Ascending aorta (tissue), 2 donors: ENCODE measurements at places on chromosomes 1 and 21.

GRCh38 chr1:171212607-171213351 is 27.7 kb downstream of the FMO2 start:
- DNase-seq, result no peak

GRCh38 chr1:239242404-239242803 is 144.0 kb upstream of the CHRM3 start:
- DNase-seq, result no peak

DNA sequence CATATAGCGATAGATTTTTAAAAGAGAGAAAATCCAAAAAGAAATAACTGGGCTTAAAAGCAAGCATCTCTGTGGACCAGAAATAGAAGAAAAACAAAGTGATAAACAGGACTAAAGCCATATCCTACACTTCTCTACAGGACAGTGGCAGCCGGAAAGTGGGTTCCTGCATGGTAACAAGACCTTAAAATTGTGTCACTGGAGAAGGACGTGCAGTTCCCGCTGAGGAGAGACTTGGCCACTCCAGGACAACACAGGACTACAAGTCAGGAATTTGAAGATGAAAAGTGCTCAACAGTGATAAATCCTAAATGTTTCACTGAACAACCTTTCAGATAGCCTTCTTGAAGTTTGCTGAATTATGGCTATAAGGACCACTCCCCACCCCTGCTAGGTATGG is 1.9 kb upstream of the HLCS start:
- DNase-seq, result no peak

GRCh38 chr21:34733852-34734251 is 65.1 kb downstream of the CLIC6 start:
- no peak for DNase-seq

GRCh38 chr1:65149351-65150107 is 1.5 kb downstream of the AK4 start:
- DNase-seq, result no peak

- DNase-seq, result no peak
These were observed 22.7 kb downstream of the KCNA2 start for GRCh38 chr1:110583505-110583904.

GRCh38 chr1:30191154-30191702 is 532.2 kb downstream of the MATN1 start:
- DNase-seq, result no peak

DNA sequence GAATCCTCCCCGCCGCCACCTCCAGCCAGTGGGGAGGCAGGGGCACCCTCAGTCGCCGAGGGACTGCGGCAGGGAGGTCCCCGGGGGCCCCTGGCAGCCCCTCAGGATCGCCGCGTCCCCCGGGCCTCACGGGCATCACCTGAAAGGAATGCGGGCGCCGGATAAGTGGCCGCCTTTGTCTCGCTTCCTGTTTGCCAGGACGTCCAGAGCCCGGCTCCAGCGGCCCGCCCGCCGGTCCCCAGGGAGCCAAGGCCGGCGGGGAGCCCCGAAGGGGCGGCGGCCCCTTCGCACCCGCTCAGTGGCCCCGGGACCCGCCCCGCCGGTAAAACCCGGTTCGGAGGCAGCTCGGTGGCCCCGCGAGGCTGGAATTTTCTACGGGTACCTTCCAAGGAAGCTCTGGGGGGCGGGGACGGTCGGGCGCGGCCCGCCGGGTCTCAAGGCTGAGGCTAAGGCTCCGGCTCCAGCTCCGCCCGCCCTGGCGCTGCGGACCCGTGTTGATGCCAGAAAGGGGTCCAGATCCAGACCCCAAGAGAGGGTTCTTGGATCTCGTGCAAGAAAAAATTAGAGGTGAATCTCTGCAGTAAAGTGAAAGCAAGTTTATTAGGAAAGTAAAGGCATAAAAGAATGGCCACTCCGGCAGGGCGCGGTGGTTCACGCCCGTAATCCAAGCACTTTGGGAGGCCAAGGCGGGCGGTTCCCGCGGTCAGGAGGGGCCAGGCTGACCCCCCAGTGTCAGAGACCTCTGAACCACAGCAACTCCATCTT is 12.6 kb downstream of the TINAGL1 start:
- peak; percentile 89 for DNase-seq

GRCh38 chr1:94723894-94724293 is 96.3 kb upstream of the SLC44A3 start:
- DNase-seq, result no peak

- DNase-seq, result no peak
These were observed 77.7 kb upstream of the TMEM51 start for GRCh38 chr1:15075817-15076216.

DNA sequence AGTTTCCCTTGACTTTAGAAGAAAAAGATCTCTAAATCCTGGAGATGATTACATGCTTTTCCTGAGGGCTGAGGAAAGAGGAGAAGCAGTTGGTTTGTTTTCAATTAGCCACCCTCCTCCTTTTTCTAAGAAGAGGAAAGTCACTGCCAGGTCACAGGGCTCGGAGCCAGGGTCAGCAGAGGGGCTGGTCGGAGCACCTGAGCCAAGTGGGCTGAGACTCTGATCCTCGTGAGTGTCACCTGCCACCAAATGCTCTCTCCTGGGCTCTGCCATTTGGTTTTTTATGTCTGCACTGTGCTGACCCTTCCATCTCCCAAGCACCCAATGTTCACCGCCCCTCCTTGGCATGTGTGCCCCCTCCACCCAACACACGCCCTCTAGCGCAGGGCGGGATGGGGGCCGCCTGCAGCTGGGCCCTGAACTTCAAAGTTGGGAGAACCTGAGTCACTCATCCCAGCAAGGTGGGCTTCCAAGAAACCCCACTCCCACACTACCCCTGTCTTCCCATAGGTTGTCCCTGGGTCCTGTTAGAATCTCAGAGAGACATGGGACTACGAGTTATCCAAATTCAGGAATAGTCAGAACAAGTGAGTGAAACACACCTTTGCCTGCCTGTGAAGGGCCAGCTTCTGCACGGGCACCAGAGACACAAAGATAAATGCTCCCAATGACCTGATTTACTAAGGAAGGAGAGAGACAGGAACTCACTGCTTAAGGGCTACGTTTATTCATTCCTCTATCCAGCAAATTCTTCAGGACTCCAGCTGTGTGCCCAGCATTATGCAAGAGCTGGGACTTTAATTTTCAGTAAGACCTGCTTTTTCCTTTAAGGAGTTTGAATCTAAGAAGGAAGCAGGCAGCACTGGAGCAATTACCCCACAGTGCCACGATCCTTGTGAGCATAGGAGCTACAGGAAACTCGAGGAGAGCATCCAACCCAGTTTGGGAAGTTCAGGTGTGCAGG is 127.5 kb downstream of the RHOU start:
- DNase-seq, result no peak

GRCh38 chr1:92503043-92503925 is 16.6 kb upstream of the GFI1 start:
- no peak for DNase-seq

DNA sequence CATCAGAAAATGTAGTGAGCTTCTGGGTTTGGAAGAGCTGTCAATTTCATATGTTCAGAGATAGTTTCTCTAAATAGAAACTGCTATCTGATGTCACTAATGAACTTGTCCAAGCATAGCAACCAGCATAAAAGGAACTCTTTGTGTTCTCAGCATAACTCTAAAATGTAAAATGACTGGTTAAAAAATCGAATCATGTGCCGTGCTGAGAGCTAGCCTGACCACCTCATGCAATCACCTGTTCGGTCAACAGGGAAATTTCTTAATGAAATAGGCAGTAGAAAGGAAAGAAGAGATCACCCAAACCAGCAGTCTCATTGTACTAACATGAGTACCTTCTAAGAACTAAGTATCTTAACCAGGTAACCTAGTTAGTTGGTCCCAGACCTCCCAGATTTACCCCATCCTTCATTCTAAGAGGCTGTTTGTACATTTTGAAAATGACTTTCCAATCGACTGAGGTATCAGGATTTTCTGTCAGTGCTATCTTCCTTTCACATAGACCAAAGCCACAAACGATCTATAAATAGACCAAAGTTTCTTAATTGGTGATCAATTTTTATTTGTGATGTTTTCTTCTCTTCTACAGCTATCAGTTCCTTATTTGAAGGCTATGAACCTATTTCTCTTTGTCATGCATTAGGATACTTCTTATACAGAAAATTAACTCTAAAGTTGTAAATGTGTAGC is 147.3 kb downstream of the TLR5 start:
- no peak for DNase-seq

DNA sequence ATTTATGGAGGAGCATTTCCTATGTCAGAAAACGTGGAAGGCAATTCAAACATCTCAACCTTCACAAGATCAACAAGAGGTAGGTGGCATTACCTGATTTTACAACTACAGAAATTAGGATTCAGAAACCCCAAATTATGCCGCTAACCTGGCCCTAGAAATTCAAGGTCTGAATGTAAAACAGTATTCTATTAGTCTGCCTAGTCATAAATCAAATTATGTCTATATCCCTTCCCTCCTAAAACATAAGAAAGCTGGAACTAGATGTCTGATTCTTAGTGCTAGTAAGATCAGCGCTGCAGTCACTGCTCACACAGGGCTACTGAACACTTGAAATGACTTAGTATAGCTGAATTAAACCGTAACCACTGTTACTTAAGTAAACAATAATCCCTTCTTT is 1.4 kb downstream of the TOMM20 start:
- DNase-seq, result no peak

GRCh38 chr1:231021540-231022031 is 18.5 kb downstream of the FAM89A start:
- DNase-seq, result no peak
